ENCODE measurements at places on chromosomes 6 and 20.

GRCh38 chr20:50717974-50718761 lies 13.2 kb upstream of the PARD6B start:
- DNase-seq, result no peak

DNA sequence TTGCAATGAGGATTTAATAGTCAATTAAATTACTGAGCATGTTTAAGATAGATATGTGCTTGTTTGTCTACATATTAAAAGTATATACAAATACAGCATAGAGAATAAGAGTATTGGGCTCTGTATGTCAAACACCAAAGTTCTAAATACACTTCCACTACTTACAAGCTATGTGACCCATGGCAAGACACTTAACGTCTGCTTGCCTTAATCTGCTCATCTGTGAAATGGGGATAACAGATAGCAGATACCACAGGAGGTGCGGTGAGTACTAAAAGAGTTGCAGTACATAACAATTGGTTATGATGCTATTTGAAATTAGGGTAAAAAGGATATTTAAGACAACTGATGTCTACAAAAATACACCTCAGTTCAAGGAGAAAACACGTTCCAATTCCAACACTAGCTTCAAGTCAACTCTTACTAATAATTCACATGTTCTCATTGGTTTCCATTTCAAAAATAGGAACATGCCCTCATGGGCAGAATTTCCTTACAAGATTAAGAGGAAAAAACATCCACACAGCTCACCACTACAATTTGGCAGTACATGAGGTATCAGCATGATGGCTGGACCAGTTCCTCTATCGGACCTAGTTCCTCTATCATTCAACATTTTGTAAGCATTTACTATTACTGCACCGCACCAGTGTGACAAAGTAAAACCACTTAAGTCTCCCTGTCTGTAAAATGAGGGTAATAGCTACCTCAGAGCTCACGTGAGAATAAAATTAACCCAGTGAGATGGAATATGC lies 101.1 kb downstream of the SMLR1 start:
- DNase-seq, result no peak

DNA sequence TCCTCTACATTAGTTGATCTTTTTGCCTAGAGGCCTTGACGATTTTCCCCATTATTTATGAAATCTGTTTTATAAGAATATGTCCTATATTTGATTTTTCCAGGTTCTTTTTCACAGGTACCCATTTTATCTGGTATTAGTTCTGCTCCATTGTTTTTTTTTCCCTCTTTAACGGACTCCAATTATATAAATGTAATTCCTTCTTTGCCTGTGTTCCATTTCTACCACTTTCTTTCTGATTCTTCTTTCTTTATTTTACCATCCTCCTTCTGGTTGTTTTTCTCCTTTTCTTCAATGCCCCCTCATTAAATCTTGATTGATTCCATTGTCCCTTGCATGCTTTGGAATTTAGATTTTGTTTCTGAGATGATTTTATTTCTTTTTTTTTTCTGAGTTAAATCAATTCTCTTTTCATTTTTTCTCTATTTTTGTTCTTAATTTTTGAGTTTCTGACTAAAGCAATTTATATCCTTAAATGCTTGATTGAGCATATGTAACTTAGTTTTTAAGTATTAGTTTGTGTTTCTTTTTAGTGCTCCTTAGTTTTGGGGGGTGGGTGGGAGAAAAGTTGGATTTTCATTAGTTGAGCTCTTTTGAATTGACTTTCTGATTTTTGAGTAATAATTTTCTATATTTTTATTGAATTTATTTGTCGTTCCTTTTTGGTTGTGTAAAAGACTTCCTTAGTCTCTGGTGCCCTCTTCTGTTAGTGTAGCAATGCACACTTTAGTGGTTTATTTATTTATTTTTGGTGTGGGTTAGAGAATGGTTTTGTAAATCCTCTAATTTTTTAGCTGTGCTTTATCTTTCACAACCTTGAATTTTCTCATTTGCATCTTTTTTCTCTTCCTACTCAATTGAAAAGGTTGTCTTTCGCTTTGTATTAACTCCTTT lies 140.8 kb downstream of the FARS2 start:
- DNase-seq, result no peak

DNA sequence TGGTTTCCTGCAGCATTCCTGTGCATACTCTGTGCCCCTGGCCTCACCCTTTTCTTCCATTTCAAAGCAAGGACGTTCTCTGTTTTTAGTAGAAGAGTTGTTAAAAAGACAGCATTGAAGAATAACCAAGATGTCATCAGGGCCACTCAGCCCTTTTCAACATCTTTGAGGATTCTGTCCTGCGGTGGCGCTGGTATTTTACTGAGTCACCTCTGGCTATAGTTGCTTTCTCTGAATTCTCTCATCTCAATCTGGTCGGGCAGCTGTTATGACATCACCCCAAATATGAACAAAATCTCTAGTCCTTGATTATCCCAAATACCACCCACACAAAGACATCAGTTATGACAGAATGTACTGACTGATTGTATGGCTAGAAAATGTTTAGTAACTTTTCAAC lies 204.2 kb downstream of the GRIK2 start:
- peak; percentile 71 for DNase-seq

GRCh38 chr20:5612581-5613301 lies 137.5 kb upstream of the SHLD1 start:
- DNase-seq, result peak; percentile 96

DNA sequence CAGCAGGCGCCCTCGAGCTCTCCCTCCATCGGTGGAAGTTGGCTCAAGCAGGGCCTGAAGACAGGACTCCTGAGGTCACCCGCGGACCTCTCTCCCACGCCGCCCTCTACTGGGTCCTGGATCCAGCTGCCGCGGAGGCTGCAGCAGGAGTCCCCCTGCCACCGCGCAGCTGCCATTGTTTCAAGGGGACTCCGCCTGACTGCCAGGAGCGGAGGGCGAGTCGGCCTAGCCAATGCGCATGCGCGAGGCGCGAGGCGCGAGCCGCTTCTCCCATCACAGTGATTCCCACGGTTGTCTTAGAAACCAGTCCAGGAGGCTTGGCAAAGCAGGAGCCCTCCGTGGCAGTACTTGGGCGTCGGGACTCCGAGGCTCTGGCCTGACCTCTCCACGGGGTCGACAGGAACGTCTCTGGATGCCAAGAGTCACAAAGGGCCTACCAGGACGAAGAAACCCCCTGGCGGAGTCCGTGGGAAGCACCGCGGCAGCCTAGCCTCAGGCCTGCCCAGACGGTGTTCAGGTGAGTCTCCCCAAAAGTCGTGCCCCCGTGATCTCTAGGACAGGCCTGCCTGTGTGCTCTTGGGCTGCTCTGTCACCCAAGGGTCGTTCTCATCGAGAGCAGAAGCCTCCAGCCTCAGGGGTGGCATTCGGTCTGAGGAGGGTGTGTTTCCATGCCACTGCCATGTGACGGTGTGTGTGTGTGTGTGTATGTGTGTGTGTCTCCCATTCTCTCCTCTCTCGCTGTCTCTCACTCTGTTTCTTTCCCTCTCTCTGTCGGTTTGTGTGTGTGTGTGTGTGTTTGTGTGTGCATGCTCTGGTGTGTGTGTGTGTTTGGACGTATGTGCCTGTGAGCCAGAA lies 290.6 kb upstream of the ZNF337 start:
- DNase-seq, result peak; percentile 6
